GDM1 (cell line): ENCODE measurements at places on chromosomes 3 and 15.

DNA sequence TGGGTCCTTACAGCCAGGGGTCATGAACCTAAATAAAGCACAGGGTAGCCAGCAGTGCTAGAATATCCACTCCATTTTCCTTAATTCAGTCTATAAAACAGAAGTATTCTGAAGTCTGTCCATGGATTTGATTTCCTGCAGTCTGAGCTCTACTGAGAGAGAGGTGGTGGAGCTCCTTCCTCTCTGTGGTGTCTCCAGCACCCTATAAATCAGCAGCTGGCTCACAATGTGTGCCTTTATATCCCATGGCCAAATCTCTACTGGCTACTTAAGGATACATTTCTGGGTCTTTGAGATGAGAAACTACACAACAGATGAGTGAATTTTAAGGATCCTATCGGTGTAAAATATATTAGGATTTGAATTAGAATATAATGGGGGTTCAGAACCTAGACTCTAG lies 339.9 kb upstream of the RBMS3 start:
- DNase-seq: no peak

DNA sequence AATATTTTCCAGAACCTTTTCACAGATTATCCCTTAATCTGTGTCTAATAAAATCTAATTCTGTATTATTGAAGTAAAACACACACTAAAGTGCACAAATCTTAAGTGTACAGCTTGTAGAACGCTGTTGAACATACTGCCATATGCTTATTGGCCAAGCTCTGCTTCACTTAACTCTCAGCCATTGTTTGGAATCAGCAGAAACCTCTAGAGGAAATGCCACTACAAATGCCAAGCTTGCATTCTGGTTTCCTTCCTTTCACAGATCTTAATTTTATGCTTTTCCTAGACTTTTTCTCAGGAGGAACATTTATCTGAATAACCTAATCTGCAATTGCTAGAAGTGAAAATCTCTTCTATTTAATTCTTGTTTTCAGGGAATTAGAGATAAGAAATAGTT lies 10.1 kb downstream of the MNS1 start:
- no peak for DNase-seq

DNA sequence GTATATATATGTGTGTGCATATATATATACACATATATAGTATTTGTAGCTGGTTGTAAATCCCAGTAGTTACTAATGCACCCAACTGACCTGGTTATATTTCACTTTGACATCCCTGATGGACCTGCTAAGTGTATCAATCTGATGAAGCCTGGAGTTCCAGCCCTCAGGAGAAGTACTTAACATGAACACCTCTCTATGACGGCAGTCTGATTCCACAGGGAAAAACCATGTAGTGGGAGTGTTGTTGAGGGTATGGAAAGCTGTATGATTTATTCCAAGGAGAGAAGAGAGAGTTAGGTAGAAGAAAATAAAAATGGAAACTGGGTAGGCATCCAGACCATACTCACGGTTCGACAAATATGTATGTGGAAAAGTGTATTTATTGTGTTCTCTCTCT lies 531.2 kb upstream of the SEMA6D start:
- no peak for DNase-seq

DNA sequence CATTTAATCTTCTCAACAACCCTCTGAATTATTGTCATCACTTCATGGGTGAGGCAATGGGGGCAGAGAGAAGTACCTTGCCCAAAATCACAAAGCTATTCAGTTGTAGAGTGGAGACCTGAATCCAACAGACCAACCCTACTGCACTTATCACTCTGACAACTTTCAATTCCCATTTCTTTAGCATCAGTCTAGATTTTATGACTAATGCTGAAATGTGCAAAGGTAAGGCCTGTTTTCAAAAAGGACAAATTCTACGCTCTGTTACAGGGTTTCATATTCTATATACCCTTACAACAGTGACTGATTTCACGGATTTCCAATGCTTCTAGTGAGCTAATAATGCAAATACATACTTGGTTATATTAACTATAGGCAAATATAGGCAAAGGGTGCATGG lies 286.0 kb downstream of the ADAMTS17 start:
- DNase-seq: no peak
